Omental fat pad (tissue), 4 donors: ENCODE measurements at places on chromosomes 11 and 22. TPM values are rescaled to one million over a fixed set of nuclear protein-coding genes. Genes with fewer than 3 reads are reported as not detected.

DNA sequence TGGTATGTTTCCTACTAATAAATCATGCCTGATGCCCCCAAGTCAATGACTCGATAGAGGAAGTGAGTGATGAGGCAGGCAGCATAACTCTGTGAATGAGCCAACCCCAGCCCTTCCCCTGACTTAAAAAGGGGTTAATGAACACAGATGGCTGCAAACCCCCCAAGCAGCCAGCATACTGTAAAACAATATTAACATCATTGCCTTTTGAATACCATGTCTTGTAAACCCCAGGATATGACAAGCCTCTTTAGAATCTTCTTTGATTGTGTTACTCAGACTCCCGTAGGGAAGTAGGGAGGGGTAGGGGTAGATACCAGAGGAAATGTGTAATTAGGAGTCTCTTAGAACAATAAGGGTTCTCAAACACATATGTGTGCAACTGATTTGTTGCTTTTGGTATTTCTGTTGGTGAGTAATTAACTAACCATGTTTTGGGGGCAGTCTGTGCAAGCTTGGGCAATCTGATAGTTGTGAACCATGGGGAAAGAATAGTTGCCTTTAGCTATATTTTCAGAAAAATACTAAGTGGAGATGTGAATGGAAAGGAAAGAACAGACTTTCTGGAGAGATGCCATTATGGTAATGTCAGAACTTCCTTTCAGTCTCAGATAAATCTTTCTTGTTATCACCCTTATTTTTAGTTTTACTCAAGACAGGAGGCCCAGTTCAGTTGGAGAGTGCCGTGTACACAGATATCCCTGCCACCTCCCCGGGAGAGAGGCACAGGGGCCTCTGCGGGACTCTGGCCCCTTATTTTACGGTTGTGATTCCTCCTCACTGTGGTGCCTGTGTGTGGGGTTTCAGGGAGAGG lies 701.8 kb downstream of the NTM start:
- DNase-seq, result no peak

DNA sequence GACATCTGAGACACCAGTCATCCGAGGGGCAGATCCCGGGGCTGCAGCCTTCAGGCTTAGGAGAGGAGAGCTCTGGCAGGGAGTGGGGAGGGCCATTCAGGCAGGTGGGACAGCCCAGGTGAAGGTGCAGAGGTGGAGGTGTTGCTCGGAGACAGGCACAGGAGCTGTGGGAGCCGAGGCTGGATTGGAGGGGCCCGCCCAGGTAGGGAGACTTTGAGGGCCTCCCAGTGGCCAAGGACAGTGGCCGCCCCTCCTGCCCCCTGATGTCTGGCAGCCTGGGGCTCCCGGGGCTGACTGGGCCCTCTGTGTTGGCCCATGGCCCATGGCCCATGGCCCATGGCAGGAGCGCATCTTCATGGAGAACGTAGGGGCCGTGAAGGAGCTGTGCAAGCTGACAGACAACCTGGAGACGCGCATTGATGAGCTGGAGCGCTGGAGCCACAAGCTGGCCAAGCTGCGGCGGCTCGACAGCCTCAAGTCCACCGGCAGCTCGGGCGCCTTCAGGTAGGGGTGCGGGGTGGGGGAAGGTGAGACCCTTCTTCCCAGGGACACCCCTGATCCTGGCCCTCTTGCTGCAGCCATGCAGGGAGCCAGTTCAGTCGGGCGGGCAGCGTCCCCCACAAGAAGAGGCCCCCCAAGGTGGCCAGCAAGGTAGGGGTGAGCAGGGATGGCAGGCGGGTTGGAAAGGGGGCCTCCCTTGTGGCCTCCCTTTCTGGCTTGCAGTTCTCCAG lies 13.3 kb downstream of the TMEM258 start:
- no peak for DNase-seq

DNA sequence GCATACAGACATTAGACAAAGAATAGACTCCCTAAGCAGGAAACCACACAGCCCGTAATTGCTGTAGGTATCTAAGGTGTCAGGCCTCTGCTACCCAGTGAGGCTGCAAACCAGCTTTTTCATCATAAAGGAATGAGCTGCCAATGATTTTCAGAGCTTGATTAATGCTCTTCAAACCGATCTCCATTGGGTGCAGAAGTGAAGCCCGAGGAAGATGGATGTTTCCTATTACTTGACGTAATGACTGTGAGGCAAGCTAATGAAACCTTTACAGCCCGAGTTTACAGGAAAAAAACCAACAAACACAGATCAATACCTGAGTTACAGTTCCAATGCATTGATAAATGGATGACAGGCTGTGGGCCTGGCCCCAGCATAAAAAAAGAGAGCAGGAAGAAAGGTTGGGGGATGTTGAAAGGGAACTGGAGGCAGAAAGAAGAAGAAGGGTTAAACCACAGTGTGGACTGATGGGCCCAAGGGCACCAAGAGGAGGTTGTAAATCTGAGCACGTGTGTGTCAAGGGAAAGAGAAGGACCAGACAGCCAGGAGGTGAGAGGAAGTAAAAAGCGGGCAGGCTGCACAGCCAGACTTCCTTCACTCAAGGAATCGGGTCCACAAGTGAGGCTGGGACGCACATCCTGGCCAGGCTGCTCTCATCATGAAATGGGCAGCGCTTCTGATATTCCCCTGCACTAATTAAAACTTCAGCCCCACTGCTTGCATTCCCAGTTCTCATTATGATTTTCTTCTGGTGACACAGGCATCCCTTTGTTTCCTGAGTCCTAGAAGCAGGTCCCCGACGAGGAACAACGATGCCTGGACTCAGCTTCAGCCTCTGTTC lies 70.6 kb upstream of the NTM start:
- no peak for DNase-seq

- DNase-seq, result no peak
Observed at GRCh38 chr11:125940145-125940544, 5.7 kb upstream of the VSIG10L2 start.

- DNase-seq, result no peak
Observed at GRCh38 chr11:110032259-110032658, 60.9 kb upstream of the ZC3H12C start.

Gene CRYBA4
- total RNA-seq, result not detected
